ENCODE measurements at places on chromosomes 5 and 9.

GRCh38 chr5:124986667-124987066 is 240.2 kb upstream of the ZNF608 start:
- DNase-seq: no peak

- no peak for DNase-seq
These were observed 10.1 kb upstream of the FSD1L start for GRCh38 chr9:105437704-105438103.

GRCh38 chr5:77758141-77758938 is 17.8 kb downstream of the TBCA start:
- no peak for DNase-seq

- DNase-seq: no peak
These were observed 238.8 kb downstream of the SMARCA2 start for GRCh38 chr9:2253636-2254580.

- DNase-seq: no peak
These were observed 14.4 kb downstream of the GLRX start for GRCh38 chr5:95808013-95808685.

DNA sequence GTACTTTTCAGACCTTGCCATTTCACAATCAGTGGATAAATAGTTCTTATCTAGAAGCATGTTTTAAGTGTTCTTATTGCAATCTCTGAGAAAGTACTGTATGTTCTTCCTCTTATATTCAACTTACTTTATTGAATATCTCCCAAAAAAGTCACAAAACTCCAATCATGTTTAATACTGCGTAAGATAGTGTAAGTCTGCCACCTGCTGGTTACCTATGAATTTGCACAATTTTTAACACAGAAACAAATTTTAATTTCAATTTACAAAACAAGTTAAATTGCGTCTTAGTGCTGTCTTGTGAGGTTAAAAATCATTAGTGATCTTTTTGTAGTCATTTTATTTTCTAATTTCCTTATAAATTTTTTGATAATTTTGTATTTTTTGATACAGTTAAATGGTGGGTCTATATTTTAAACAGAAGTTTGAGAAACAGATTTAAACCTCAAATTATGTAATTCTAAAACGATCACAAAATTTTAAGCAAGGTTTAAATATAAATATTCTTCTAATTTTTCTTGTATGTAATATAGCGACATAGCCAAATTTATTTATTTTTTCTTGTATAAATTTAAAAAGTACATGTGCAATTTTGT is 115.8 kb downstream of the EMB start:
- DNase-seq: no peak
